ENCODE measurements at places on chromosomes 7 and 10.
A peak's percentile ranks its signal among the peaks of the same experiment; 100 is the strongest.

- DNase-seq: peak; percentile 77
These were observed 689 bp upstream of the SMARCD3 start for GRCh38 chr7:151249034-151249731.

DNA sequence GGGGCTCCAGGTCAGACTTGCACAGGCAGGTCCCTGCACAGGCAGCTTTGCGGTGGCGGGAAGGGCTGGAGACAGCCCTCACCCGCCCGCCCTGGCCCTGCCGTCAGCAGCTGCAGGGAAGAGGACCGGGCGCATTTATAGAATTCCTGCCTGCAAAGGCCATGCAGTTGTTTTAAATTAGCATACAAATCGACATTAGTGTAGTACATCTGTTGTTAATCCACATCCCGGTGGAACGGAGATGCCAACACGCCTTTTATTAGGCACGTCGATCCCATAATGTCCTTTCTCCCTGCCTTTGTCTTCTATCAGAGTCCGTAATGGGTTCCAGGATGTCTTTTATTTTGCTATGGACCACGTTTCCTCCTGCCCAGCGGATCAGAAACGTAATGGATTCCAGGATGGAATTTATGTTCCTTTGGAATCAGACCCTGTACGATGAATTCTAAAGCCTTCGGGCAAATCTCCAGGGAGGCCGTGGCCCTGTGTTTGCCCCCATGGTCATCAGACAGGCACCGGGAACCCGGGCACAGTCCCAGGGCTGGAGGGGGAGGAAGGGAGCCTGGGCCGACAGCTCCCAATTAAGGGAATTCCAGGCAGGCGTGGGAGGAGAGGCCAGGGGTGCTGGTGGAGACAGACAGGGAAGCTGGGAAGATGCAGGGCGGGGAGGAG, 123.9 kb downstream of the COL26A1 start:
- no peak for DNase-seq

DNA sequence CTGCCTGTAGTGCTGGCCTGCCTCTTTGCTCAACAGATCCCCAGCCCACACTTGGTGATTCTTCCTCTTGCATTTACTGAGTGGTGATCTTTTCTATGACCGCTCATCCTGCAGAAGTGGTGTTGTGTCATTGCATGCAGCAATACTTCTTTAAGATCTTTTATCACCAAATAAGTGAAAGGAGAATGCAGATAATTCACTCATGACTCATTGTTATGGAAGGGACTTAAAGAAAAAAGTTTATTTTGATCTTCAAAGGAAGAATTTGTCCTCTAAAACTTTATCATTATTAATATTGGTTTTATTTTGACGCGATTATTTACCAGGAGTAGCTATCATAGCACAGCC, 489.1 kb upstream of the CELF2 start:
- no peak for DNase-seq

DNA sequence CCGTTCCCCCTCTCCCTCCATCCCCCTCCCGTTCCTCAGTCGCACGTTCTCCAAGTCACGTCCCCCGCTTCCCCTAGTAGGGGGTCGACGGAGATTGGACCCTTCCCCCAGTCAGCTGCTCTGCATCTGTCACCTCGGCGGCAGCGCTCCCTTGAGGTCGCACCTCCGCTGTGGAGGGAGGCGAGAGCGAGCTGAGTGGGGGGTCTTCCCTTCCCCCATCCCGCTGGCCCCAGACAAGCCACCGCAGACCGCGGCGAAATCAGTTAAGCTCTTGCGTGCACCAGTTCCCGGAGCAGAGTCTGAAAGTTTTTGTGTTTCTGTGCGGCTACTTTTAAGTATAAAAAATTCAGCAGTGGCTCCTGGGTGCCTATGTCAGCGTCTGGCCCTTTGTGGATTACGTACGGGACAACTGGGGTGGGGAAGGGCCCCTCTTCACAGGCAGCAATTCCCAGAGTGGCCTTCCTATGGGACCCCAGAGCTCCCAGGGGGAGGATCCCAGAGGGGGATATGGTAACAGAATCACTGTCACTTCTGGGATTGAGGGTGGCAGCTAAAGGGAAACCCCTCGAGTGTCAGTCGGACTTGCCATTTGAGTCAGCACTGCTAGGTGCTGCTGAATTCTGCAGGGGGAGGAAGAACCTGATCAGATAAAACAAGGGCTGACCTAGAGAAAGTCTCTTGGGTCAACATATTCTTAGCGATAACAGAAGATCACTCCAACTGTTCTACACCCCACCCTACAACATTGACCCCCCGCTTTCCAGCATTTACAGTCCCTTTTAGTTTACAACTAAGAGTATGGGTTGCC, 12.5 kb upstream of the DDIT4 start:
- peak; percentile 91 for DNase-seq

GRCh38 chr10:61918140-61918539, 16.6 kb downstream of the ARID5B start:
- DNase-seq: no peak

DNA sequence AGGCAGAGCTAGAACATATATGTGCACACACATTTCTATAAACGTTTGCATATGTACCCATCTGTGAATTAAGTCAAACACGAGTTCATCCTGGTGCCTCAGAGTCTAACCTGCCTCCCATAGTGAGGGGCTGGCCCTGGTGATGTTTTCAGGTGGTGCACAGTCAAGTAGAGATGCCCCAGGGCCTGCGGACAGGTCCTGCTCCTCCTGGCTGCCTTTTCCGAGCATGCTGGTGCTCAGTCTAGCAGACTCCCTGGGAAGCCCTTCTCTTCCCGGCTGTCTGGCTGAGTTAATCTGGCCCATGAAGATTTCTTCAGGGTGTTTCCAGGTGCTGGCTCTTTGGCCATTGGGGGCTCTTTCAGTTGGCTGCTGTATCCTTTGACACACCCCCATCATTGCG, 14.3 kb downstream of the ADCY1 start:
- no peak for DNase-seq

GRCh38 chr10:124071141-124071540, 22.3 kb downstream of the CHST15 start:
- no peak for DNase-seq

GRCh38 chr10:78459639-78460037, 426.0 kb downstream of the RPS24 start:
- DNase-seq: no peak

DNA sequence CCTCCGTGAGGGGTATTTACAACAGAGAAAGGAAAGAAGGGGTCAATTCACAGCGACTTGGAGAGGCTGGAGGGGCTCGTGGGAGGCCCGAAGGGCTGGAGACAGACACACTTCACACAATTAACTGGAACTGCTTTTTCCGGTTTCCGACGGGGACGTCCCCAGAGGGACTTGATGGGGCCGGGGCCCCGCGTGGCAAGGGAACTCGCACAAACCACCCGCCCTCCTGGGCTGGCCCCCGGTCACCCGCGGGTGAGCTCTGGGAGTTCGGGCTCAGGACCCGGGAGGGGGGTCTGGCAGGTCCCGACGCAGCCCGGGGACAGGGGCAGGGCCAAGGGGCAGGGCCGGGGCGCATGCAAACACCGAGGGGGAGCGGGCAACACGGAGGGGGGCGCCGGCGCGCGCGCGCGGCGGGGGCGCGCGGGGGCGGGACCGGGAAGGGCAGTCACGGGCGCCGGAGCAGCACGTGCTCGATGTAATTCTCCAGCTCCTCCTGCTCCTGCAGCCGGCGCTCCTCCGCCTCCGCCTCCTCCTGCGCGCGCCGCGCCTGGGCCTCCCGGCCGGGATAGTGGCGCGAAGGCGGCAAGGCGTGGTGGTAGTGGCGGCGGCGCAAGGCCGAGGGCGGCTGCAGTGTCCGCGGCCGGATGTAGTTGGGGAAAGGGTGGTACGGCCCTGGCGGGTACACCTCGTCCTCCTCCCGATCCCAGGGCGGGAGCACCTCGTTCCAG, 2.7 kb downstream of the VGF start:
- no peak for DNase-seq

DNA sequence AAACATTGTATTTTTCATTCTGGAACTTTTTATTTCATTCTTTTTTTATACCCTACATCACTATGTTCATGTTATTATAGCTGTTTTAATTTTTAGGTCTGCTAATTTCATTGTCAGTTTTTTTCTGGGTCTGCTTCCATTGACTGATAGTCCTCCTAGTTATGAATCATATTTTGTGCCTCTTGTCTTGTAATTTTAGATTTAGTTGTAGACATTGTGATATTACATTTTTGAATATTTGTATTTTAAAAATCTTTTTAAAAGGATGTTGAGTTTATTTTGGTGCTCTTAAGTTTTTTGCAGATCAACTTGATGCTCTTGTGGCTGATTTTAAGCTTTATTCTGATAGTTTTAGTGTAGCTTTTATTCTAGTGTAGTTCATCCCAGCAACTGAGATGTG, 57.6 kb downstream of the BTRC start:
- no peak for DNase-seq

DNA sequence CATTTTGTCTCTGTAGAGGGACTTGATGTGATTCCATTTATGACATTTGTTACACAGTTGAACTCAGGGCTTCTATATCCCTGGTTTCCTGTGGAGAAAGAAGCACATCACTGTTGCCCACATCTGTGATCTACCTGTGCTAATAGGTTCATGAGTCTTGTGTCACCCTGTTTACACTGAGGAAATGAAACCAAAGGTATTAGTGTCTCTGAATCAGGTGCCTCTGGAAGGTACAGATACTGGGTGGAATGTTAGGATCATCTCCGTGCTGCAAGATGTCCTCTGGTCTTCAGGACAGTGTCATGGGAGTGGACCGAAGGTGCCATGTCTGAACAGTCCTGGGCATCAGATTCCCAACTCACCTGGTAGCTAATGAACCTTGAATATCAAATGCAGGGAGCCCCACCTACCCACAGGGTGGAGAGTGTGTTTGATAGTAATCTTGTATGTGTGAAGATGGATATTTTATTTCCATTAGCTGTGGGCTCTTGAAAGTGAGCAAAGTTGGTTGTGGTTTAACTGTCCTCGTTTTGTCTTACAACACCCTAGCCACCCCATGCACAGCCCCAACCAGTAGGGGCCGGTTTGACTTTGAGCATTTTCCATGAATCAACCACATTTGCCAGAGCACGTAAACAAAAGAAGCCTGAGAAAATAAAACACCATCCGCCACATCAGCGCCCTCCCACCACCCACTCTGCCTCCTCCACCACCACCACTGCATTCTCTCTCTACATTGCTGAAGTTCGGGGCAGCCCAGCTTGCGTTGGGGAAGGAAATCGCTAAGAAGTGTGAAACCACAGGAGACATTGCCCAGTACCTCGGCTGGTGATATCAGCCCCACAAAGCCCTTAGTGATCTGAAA, 40.7 kb downstream of the TARP start:
- peak; percentile 92 for DNase-seq

- no peak for DNase-seq
These were observed 74.4 kb downstream of the RAB11FIP2 start for GRCh38 chr10:117972168-117972837.

GRCh38 chr10:5891009-5891408, 966 bp downstream of the FBH1 start:
- DNase-seq: no peak

DNA sequence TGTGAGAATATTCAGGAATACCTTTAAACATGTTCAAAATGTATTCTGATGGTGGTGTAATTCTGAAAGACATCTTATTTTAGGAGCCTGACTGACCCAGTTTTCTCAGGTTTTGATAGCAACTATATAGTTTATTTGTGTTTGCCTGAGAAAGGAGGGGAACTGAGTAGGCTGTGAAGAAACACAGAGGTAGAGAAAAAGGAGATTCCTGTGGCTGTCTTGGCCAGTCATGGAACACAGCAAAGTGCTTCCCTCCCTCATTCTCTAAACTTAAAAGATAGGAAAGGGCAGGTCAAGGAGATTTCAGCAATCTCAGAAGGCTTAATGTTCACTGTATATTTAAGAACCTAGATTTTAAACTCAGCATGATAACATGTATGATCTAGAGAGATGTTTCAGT, 43.5 kb downstream of the ZMYND11 start:
- DNase-seq: no peak

- DNase-seq: no peak
These were observed 1.7 kb downstream of the URGCP start for GRCh38 chr7:43904533-43905208.

DNA sequence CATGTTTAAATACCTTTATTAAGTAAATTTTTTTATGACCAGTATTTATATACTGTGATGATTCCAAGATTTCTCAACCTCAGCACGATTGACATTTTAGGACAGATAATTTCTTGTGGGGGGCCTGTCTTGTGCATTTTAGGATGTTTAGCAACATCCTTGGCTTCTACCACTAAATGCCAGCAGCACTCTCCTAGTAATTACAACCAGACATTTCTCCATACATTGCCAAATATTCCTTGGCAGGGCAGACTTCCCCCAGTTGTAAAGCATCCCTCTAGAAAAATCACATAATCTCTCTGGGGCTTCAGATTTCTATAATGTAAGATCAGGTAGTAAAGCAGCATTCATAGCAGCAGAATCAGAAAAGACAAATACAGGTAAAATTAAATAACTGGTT, 7.8 kb upstream of the LIPM start:
- no peak for DNase-seq

DNA sequence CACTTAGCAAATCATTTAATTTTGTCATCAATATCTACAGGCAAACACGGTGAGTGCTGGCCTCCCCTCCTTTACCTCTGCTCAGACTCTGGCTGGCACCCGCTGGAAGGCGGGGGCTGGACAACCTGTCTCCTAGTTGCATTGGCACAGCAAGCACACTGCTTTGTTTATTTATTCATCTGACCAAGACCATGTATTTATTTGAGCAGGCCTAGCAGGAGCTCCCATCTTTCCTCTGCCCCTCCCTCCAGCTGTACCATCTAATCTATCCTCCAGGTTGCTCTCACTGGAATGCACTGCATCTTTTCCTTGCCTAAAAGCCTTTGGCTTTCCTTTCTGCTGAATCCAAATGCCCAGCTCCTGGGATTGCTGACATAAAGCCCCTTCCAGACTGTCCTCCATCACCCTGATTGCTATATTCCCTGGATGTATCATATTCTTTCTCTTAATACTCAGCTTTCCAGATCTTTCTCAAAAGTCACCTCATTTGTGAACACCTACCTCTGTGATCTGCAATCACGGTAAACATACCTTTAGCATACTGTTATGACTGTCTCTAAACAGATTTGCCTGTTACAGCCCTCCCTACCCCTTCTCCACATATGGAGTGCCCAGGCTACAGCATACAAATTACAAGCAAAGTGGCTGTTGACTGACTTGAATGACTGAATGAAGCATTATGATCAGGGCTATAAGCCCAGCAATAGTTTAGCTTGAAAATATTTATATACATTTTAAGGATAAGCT, 9.6 kb downstream of the ELMO1 start:
- no peak for DNase-seq

- no peak for DNase-seq
These were observed 28.1 kb downstream of the OAT start for GRCh38 chr10:124390471-124391187.
